ENCODE measurements at places on chromosomes 2 and 18.

DNA sequence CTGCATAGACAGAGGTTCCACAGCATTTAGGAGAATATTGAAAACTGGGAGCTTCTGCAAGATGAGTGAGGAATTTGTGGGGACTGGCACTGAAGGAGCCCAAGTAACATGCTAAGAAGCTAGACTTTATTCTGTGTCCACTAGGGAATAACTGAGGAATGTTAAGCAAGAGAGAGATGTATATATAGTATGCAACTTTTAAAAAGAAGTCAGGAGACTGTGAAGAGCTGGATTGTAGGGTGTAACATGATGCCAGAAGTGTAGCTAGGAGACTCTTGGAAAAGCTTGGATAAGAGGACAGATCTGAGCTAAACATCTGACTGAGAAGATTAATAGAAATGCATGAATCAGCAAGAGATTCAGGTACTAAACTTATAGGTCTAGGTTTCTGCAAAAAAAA, 270.6 kb upstream of the MMADHC start:
- DNase-seq: no peak

- no peak for DNase-seq
Measured at GRCh38 chr2:151051574-151052220, 210.0 kb downstream of the RBM43 start.

- no peak for DNase-seq
Measured at GRCh38 chr18:36377626-36378025, 80.1 kb downstream of the FHOD3 start.

DNA sequence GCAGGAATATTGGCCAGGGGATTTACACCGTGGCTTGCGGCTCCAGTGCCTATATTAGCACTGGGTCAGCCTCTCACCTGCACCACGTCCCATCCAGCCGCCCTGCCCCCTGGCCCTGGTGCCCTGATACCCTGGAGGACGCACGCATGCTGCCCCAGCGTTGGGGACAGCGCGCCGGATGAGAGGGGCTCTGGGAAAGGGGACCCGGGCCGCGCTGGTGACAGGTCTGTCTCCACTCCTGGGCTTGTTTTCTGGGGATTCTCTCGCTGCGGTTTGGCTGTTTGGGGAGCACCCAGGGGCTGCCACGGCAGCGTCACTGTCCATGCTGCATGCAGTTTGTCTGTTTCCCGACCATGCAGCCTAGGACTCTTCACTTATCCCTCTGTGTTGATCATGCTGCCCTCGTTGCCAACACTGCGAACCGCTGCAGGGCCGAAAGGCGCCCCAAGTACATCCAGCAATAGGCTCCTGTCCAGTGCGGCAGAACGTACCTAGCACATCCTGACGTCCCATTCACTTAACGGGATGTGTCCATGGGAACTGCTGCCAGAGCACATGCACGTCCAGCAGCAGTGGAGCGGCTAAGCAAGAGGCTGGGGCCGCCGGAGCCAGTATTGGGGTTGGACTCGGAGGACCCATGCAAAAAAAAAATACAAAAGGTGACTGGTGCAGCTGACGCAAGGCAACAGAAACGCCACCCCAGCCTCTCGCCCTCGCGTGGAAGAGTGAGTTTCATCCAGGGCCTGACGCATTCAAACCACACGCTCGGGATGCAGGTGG, 115.5 kb upstream of the PXDN start:
- DNase-seq: no peak
